Epithelial cell of alveolus of lung (primary cell): ENCODE measurements at places on chromosomes 7 and 10. TPM values are rescaled to one million over a fixed set of nuclear protein-coding genes. Genes with fewer than 3 reads are reported as not detected.

RHEB gene
- total RNA-seq = 65.6 and 71.6 TPM in 2 replicates

STEAP1B gene
- total RNA-seq = 4.4 and 9.4 TPM in 2 replicates

NFE2L3 gene
- total RNA-seq = 6.4 and 42.3 TPM in 2 replicates

CLIP2 gene
- total RNA-seq = 35.5 and 36.1 TPM in 2 replicates
